ENCODE measurements at places on chromosomes 2 and 18.

DNA sequence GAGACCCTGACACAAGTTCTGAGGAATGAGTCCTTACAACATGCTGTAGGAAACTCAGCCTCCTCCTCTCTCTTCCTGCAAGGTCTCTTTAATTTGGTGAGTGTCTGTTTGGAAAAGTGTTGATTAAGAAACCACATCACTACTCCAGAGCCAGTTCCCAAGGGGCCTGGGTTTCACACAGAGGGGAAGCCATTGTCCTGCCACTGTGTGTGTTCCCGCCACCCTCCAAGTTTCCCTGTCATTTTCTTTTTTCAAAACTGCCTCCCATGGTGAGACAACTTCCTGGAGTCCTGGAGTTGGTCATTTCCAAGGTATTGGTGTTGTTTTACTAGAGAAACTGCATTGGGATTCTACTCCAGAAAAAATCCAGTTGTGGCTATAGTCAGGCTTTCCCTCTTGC is 232.0 kb upstream of the PARD3B start:
- DNase-seq, result no peak

DNA sequence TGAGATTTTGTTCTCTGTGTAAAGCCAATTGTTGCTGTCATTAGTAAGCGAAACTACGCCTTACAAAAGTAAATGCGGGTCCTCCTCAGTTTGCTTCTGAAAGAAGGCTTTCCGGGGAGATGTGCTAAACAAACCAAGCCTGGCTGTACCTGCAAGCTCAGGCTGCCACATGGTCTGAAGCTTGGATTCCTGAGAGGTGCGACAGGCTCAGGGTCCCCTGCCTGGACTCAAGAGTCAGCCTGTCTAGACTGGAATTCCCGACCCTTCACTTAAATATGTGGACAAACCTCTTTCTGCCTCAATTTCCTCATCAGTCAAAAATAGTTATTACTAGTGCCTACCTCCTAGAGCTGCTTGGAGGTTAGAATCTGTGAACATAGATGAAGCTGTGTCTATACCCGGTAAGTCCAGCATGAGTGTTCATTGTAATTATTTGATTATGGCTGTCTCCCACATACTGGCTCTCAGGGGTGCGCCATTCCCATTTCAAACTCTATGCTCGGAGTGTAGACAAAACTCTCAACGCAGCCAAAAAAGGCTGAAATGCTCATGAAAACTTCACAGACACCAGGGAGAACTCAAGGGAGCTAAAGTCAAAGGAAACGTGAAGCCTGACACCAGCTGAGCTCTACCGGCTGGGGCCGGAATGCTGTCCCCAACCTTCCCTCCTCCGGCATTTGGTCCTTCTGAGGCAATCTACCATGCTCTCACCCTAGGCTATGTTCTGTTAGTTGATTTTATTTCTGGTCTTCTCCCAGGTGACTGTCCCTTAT is 31.4 kb downstream of the SOWAHC start:
- no peak for DNase-seq

- DNase-seq, result no peak
Observed at GRCh38 chr2:119744335-119744939, 15.3 kb upstream of the PTPN4 start.

DNA sequence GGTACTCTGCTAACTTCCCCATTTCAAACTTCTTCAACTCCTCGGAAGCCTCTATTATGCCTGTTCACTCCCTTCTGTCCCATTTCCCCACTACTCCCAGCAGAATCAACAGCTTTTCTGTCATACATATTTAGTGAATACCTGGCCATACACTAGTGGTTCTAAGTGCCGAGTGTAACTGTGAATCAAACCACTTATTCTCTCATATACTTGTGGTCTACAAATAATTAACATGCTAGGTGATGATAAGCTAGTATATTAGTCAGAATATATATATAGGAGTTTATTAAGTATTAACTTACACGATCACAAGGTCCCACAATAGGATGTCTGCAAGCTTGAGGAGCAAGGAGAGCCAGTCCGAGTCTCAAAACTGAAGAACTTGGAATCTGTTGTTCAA is 150.7 kb downstream of the CCDC102B start:
- DNase-seq, result no peak

DNA sequence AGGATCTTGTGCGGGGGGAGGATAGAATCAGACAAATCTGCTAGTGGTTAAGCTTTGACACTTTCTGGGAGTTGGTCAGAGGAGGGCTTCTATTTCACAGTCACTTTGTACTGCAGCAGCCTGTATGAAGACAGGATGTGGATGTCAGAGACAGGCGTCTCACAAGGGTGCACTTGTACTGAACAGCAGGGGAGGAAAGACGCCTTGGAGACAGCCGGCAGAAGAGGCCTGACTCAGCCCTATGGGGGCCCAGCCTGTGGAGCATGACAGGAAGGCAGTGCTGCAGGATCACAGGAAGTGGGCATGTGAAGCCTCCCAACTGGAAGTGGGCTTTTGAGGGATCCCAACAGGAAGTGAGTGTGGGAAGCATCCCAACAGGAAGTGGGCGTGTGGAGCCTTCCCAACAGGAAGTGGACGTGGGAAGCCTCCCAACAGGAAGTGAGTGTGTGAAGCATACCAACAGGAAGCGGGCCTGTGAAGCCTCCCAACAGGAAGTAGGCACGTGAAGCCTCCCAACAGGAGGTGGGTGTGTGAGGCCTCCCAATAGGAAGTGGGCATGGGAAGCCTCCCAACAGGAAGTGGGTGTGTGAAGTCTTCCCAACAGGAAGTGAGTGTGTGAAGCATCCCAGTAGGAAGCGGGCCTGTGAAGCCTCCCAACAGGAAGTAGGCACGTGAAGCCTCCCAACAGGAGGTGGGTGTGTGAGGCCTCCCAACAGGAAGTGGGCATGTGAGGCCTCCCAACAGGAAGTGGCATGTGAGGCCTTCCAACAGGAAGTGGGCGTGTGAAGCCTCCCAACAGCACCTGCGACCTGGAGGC is 212.3 kb downstream of the SNTG2 start:
- DNase-seq, result no peak

- DNase-seq, result no peak
Observed at GRCh38 chr2:26770986-26771586, 7.0 kb downstream of the SLC35F6 start.

GRCh38 chr2:109468893-109469292 is 144.9 kb downstream of the SEPTIN10 start:
- no peak for DNase-seq

DNA sequence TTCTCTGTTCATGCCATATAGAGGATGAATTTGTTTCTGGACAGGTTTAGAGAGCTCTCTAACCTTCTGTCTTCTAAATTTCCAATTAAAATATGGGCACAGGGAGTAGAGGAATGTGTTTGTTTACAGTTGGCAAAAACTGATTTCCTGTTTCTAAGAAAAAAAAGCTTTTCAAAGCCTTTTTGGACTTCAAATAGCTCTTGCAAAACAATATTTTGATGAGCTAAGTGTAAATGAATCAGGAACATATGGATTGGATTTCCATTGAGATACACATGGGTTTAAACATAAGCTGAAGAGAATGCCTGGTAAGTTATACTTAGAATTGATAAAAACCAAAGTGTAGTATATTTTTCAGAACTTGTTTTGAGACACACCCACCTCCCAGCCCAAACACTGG is 677.5 kb downstream of the NYAP2 start:
- DNase-seq, result no peak

DNA sequence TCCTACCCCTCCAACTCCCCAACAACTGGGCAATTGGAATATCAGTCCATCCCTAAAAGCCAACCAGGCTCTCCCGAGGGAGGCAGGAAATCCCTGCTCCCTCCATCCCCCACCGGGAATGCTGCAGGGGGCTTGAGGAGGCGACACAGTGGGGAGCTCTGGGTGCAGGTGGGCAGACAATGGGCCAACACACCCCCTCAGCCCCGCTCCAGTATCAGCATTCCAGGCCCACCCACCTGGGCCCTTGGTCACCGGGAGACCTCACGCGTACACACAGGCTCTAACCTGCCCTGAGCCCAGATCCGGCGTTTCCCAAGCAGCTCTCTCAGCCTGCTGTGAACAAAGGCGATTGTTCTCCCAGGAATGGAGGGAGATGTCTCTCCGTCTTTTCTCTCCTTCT is 37.6 kb upstream of the FZD7 start:
- no peak for DNase-seq

- DNase-seq, result no peak
Observed at GRCh38 chr2:61327173-61327572, 143.7 kb downstream of the USP34 start.

DNA sequence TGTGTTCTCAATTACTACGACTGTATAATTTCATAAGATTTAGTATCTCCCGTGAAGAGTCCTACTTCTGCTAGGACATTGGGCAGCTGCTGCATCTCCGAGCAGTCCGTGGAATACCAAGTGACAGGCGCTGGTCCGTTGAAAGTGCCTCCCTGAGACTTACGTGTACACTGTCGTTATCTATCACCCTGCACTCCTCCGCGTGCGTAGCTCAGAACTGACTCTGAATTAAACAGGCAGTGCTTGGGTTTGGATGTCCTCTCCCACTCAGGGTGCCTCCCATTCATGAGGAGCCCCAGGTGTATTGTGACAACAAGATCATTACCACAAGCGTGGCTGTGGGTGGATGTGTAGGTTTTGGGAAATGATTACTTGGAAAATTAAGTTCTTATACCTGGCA is 148.4 kb downstream of the SH3RF3 start:
- no peak for DNase-seq

DNA sequence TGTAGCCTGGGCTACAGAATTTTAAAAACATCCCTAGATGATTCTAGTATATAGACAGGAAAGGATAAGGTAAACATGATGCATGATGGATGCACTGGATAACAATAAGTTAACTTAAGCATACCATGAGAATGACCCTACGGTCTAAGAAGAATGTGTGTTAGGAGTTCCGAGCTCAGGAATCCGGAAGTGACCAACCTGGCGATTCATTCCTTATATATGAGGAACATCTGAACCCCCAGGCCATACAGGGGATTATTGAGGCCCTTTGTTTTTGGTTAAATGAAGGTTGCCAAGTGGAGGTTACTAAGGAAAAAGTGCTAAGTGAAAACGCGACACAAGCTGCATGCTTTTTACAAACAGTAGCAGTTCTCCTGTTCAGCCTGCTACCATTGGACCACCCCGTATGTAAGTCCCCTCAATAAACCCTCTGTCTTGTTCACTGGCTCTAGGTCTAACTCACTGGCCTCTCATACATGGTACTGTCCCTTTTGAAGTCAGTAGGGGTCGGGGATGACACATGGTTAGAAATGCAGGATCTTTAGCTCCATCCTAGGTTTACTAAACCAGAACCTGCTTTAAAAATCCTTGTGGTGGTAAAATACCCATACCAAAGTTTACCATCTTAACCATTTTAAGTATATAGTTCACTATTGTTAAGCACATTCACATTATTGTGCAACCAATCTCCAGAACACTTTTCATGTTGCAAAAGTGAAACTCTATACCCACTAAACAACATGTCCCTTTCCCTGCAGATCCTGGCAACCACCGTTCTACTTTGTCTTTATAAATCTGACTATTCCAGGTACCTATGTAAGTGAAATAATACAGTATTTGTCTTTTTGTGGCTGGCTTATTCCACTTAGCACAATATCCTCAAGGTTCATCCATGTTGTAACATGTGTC is 111.0 kb upstream of the MAP4K3 start:
- no peak for DNase-seq

DNA sequence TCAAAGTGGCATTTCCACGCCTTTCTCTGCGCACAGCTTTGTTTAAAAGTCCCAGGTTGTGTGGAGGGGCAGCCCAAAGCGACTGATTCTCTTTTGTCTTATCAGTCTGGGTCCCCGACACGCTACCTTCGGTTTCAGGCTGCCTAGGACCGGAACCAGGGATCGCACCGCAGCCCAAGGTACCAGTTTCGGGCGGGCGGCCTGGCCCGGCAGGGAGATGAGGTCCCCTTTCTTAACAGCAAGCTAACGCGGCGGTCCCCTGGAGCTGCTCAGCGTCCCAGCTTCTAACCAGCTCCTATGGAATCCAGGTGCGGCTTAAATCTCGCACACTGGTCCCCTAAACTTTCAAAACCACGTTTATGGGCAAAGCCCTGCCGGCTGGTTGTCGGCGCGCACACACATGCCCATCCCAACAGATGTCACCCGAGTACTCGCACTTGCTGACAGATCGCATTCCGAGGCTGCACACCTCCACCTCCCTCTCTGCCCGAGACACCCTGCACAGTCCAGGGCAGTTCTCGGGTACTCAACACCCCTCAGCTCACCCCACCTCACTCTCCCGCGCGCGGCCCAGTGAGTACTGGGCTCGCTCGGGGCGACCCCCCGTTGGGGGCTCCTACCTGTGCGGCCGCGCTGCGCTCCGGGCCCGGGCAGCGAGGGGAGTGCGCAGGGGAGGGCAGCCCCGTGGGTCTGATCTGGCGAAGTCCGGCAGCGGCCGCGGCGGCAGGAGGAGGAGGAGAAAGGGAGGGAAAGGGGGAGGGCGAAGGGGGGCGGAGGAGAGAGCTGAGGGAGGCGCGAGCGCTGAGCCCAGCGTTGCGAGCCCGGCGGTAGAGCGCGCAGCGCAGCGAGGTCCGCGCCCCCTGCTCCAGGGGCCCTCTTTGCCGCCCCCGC is at the start of gene EFEMP1:
EFEMP1 (minus strand) TSS at position 692 of the 891 bp plus-strand sequence. CDS start 1,342 bp downstream, outside the sequence.
- DNase-seq, result no peak

- no peak for DNase-seq
Observed at GRCh38 chr2:37854676-37855282, 70.3 kb upstream of the RMDN2 start.

DNA sequence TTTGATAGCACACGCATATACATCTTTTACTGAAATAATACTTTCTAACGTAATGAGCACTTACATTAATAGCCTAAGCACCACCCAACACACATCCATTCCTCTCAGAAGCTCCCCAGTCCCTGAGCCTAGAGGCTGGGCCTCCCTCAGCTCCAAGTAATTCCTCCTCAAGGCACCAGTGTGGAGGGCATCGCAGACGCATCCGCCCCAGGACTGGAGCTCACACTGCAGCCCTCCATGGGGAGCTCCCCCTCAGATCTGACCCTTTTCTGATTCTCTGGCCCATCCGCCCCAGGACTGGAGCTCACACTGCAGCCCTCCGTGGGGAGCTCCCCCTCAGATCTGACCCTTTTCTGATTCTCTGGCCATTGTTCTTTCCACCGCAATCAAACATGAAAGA is 60.4 kb upstream of the SNTG2 start:
- no peak for DNase-seq

DNA sequence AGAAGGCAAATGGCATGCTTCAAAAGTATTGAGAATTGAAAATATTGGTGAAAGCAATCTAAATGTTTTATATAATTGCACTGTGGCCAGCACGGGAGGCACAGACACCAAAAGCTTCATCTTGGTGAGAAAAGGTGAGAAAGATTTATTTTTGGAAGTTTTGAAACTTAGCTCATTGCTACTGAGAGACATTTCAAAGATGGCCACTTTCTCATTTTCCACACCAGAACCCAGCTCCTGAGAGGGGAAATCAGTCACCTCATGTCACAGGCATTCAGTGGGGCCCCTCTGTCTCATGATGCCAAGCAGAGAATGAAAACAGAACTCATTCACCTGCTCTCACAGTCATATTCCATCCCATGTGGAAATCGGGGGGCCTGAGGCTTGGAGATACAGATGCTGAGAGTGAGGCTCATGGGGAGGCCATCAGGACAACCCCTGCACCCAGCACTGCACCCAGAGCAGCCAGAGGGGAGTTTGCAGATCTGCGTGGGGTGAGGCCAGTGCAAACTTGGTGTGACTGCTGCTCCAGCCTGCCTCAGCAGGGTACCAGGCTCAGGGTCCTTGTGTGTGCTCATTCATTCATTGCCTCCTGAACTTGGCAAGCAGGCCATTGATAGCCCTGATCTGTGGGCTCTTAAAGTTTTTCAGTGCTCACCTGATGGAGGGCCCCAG is 31.4 kb downstream of the IL18R1 start:
- DNase-seq, result no peak

GRCh38 chr2:40357667-40358066 is 94.2 kb downstream of the SLC8A1 start:
- no peak for DNase-seq
